ENCODE measurements at places on chromosomes 13 and 19.

DNA sequence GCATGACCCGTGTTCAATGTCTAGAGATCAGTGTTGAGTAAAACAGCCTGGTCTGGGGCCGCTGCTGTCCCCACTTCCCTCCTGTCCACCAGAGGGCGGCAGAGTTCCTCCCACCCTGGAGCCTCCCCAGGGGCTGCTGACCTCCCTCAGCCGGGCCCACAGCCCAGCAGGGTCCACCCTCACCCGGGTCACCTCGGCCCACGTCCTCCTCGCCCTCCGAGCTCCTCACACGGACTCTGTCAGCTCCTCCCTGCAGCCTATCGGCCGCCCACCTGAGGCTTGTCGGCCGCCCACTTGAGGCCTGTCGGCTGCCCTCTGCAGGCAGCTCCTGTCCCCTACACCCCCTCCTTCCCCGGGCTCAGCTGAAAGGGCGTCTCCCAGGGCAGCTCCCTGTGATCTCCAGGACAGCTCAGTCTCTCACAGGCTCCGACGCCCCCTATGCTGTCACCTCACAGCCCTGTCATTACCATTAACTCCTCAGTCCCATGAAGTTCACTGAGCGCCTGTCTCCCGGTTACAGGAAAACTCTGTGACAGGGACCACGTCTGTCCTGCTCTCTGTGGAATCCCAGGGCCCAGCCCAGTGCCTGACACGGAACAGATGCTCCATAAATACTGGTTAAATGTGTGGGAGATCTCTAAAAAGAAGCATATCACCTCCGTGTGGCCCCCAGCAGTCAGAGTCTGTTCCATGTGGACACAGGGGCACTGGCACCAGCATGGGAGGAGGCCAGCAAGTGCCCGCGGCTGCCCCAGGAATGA, 1.5 kb upstream of the CEACAM5 start:
- DNase-seq, result peak; percentile 81

GRCh38 chr19:49133621-49134454, 14.5 kb downstream of the PPFIA3 start:
- DNase-seq, result no peak

DNA sequence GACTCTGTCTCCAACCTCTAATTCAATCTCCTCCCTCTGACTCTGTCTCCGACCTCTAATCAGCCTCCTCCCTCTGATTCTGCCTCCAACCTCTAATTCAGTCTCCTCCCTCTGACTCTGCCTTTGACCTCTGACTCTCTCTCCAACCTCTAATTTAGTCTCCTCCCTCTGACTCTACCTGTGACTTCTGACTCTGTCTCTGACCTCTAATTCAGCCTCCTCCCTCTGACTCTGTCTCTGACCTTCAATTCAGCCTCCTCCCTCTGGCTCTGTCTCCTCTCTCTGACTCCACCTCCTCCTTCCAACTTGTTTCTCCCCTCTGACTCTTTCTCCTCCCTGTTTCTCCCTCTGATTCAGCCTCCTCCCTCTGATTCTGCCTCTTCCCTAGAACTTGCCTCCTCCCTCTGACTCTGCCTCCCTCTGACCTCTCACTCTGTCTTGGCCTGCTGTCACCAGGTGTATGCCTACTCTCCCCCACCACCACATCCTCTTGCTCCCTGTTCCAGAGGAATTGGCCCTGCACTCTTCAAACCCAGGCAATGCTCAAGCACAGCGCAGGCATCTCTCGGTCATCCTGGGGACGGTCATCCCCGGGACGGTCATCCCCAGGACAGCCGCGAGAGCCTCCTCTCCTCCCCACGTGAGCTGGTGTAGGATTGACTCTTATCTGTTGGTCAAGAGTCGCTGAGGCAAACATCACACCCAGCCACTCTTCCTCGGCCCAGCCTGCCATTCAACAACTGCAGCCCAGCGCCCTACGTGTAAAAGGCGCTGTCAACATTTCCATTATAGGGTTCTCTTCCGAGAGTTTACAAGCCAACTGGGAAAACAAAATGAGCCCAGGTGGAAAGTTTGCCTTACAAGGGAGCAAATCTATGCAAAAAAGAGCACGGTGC, 60.2 kb downstream of the ZIC5 start:
- DNase-seq, result no peak

DNA sequence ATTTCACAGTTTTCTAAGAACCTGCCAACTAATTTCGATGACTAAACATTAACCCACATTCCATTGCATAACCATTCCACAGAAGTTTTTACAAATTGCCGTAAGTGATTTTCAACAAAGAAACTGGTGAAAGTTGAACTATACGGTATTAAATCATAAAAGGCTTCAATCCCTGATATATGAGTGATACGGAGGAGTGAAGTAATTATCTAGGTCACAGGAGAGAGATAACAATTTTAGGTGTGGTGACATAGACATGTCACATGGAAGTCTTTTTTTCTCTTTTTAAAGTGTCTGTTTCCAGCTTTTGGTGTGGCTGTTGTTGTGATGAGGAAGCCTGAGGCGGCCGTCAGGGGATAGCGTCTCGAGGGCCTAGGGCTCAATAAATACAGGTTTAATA, 29.4 kb downstream of the TBC1D4 start:
- DNase-seq, result no peak

- no peak for DNase-seq
Measured at GRCh38 chr13:113087923-113088690, 17.5 kb upstream of the F7 start.

GRCh38 chr13:83377491-83377890, 504.8 kb downstream of the SLITRK1 start:
- no peak for DNase-seq

DNA sequence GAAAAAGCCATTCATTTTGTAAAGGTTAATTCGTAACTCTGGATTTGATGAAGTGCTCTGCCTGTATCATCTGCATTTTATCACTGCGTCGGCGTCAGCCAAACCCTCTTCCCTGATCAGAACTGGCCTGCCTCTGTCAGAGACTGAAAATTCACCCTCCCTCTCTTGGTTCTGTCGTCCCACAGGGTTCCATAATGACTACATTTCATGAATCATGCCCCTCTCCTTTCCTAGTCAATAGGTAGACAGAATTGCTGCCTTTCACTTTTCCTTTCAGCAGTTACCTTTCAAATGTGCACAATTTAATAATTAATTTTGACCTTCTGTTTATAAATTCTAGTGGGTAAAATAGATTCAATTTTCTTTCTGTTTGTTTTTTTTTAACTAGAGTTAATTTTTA, 423.4 kb downstream of the RFC3 start:
- DNase-seq, result no peak

GRCh38 chr13:78742659-78743058, 83.7 kb upstream of the OBI1 start:
- no peak for DNase-seq

- no peak for DNase-seq
Measured at GRCh38 chr13:27794921-27795717, 2.8 kb downstream of the GSX1 start.

DNA sequence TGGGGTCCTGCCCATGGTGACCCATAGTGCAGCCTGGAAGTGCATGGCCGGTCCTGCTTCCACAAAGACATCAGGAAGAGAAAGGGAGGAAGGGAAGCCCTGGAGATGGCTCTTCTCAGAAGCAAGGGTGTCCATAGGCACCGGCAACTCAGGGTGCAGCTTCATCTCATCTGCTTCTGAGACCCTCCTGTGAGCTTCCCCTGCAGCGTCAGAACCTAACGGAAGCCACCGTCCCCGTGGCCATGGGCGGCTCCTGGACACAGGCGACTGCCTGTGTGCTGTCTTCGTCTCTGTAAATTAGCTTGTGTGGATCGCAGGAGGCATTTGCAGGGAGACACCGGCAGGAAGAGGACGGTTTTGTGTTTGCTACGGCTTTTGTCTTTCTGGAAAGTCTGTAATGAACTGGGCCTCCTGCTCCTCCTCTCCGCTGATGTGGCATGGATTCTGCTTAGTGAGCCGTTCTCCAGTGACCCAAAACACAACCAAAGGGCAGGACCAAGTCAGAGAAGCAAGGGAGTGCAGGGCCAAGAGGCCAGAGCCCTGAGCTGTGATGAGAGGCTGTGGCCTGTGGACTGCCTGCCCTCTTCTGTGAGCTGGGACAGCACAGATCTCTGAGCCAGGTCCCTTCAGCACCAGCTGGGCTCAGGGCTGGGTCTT, 2.5 kb downstream of the ATP4B start:
- DNase-seq, result no peak

DNA sequence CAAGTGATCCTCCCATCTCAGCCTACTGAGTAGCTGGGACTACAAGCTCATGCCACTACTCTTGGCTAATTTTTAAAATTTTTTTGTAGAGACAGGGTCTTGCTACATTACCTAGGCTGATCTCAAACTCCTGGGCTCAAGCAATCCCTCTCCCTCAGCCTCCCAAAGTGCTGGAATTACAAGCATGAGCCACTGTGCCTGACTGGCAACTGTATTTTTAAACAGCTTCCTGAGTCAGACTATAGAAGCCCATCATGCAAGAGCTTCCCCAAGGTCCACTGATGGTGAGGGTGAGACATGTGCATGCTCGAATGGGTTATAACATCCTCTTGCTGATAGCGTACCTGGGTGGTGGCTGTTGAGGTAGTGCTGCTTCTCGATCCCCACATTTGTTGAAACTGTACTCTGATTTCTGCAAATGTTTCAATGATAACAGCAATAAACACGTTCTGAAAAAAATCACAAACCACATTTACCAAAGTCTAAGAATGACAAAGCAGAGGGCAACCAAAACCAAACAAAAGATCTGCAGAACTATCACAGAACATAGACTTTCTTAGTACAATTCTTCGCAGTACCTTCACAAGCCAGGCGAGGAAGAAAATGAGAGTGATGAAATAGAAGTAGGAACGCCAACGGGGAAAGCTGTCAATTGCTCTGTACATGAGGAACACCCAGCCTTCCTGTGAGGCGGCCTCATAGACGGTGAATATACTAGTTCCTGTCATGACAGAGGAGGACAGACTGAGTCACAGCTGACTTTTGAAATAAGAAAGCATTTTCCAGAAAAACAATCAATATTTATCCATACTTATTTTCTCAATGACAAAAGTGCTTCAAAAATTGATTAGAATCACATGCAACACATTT, 124.4 kb downstream of the NALCN start:
- no peak for DNase-seq

- DNase-seq, result peak; percentile 17
Measured at GRCh38 chr13:113616991-113617749, 32.6 kb downstream of the TFDP1 start.

GRCh38 chr13:47129461-47129860, 232.6 kb upstream of the HTR2A start:
- no peak for DNase-seq

DNA sequence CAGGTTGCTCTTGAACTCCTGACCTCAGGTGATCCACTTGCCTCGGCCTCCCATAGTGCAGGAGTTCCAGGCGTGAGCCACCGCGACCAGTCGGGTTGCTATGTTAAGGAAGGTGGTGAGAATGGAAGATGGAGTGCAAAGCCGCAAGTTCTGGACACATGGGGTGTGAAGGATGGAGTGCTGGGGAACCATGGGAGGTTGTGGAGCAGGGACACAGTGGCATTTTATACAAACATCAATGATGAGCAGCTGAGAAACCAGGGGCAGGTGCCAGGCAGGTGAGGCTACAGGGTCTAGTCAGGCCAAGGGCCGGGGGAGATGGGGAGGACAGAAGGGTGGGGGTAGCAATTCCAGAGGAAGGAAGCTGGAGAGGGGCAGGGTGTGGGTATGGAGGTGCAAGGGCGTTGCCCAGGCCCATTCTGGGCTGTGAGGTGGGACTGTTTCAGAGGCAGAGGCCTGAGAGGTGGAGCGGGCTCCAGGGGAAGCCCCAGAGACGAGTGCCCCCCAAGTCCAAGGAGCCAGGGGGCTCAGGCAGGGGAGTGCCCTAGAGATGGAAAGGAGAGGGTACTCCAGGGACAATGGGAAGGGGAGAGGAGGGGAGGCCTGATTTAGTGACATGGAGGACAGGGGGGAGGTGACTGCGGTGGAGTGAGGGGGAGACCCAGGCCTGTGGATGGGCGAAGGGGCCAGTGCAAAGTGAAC, 1.9 kb upstream of the RAX2 start:
- DNase-seq, result no peak

DNA sequence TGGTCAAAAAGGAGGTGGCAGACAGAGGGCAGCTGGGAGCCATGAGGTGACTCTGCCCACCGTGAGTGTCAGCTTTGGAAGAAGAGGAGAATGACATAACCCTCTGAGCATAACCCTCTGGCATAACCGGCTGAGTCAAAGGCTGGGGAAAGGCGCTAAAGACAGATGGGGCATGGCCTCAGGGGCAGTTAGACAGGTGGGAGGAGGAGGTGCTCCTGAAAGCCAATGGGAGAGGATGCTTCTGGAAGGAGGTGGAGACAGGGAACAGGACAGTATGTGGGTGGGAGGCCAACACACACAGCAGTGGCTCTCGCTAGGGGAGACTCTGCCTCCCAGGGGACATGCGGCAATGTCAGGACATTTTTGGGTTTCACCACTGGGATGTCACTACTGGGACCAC, 17.1 kb downstream of the ELAVL1 start:
- no peak for DNase-seq

DNA sequence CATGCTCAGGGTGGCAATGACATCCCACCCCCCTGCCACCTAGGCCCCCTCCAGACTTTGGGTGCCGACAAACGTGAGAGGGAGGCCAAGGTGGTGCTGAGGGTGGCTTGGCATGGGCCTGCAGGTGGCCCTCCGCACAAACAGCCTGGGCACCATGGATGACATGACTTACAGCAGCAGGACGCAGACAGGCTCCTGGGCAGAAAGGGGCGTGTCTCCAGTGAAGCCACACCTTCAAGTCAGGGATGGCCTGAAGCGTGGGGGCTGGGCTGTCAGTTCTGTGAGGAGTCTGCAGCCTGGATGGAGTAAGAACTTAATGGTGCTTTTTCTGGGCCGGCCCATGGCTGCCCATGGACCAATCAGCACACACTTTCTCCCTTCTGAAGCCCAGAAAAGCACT, 25.3 kb downstream of the POMP start:
- peak; percentile 11 for DNase-seq

GRCh38 chr19:30236587-30236986, 135.6 kb upstream of the ZNF536 start:
- no peak for DNase-seq

- DNase-seq, result peak; percentile 66
Measured at GRCh38 chr19:41351339-41352245, 2.1 kb downstream of the TGFB1 start.

- DNase-seq, result no peak
Measured at GRCh38 chr13:91546900-91547299, 148.5 kb downstream of the GPC5 start.

DNA sequence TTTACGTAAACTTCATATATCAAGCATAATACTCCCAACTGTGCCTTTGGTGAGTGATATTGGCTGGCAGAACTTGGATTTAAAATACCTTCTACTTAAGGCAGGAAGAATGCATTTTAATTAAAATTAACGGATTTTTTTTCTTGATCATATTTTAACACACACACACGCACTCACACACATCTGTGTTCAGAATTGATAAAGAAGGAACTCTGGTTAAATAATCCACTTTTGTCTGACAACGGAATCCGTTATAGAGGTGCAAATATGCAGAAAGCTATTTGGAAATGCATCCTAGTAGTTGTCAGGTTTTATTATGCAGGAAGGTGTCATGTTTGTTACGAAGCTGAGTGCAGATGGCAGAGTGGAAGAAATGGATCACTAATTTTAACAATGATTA, 105.5 kb upstream of the ZNF536 start:
- no peak for DNase-seq

- DNase-seq, result no peak
Measured at GRCh38 chr19:35813043-35813890, 622 bp upstream of the PRODH2 start.

- no peak for DNase-seq
Measured at GRCh38 chr13:65460136-65460535, 1770.0 kb downstream of the PCDH9 start.
